AG10803 (cell line): ENCODE measurements at places on chromosomes 12 and 14.

DNA sequence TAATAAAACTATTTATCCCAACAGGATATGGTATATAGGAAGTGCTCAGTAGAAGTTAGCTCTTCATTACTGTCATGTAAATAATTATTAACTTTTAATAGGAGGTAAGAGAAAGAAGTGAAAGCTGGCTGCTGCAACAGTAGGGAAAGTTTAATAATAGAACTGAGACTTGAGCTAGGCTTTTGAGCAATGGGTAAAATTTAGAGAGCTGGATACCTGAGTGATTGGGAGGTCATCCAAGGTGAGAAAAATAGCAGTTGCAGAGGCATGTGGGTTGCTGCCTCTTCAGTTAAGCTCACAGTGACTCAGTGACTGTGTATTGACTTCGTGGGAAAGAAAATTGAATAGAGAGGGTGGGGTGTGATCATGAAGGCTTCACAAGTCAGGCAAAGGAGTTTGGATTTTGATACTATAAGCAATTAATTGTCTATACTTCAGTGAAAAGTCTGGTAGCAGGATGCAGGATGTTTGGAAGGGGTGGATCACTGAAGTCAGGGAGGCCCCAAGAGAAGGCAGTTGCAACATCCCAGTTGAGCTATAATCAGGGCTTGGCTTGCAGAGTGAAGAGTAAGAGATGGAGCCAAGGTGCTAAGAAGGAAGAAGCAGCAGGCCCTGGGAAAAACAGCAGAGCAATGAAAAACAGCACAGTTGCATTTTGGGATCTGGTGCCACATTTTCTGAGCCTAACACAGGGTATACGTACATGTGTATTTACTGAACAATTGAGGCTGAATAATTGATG, 172.0 kb upstream of the FRMD6 start:
- peak; percentile 85 for DNase-seq

GRCh38 chr12:3313066-3313465, 177.9 kb upstream of the PRMT8 start:
- DNase-seq, result peak; percentile 77

DNA sequence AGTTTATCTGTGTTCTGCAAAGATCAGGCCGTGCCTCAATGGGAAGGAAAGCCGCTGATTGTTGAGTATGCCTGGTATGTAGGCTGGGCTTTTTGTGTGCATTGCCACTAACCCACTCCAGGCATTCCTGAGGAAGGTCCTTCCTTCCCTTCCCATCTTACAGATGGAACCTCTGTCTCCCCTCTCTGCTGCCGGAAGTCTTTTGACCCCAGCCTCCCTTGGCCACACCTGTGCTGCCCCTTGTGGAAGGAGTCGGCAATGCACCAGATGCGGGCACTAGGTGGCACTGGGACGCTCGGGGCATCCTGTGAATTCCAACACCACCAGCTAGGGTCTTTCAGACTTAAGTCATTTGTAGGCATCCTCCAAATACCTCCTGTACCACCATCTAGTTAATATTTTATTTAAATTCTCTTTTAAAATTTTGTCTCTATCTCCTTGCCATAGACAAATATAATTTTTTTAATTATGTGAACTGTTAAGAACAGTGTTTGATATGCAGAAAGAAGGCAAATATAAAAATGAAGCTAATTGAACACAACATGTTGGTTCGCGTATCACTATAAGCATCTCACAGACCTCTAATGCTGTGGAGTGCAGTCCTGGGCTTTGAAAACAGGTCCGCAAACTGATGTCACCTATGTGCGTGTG, 99.6 kb downstream of the RIN3 start:
- DNase-seq, result no peak

GRCh38 chr12:32178341-32179010, 71.8 kb downstream of the BICD1 start:
- DNase-seq, result no peak

DNA sequence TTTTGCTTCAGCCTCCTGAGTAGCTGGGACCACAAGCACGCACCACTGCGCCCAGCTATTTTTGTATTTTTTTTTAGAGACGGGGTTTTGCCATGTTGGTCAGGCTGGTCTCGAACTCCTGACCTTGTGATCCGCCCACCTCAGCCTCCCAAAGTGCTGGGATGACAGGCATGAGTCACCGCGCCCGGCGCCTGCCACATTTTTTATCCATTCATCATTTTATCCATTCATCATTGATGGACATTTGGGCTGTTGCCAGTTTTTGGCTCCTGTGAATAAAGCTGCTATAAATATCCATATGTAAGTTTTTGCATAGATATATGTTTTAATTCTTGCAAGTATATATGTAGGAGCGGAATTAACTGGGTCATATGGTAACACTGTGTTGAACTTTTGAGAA, 79.5 kb downstream of the DAAM1 start:
- no peak for DNase-seq

GRCh38 chr12:13288501-13288900, 92.0 kb downstream of the EMP1 start:
- peak; percentile 9 for DNase-seq

- peak; percentile 18 for DNase-seq
These were observed 73.9 kb downstream of the EID3 start for GRCh38 chr12:104377514-104377812.

DNA sequence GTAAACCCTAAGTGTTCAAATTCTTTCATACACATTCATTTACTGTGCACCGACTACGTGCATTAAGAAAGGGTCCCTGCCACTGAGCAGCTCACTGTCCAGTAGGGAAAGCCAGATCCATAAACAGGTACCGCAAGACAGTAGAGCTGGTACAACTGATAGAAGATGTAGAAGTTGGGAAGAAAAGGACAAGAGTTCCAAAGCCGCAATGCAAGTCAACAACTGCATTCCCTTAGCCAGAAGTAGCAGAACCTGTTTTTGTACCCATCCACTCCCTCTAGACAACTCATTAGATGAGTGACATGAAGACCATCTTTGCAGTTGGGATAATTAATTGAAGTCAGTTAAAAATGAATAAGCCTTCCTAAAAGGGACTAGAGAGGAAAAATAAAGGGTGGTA, 1.3 kb downstream of the SENP1 start:
- DNase-seq, result no peak

DNA sequence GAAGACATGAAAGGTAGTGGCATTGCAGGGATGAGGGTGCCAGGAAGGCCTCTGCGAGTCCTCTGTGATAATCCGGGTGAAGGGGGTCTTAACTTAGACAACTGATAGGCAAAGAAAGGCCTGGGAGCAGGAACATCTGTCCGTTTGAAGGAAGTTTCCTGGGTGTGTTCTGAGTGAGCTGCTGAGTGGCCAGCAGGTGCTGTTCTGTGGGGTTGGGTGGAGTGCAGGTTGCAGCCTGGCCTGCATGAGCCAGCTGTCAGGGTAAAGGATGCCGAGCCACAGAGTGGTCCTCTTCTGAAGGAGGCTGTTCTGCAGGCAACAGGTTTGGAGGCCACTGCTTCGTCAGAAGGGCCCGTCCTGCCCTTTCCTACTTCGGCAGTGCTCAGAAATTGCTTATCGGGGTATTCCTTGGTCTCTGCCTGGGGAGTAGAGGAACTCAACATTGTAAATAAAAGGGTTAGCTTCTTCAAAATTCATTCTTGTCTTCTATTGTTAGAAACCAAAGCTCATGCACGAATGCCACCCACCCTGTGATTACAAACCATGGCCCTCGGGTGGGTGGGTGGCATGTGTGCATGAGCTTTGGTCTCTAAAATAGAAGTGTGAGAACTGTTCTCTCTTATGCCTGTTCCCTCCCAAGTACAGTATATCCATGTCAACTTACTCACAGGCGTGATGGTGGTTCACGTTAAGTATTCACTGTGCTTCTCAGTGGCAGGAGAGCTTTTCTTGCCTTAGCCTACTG, 118.9 kb downstream of the CHST11 start:
- DNase-seq, result no peak

- no peak for DNase-seq
These were observed 6.7 kb upstream of the NEK9 start for GRCh38 chr14:75133597-75133996.

GRCh38 chr14:67459336-67459735, 29.2 kb downstream of the TMEM229B start:
- no peak for DNase-seq

- DNase-seq, result peak; percentile 76
These were observed 111.9 kb downstream of the FOXN3 start for GRCh38 chr14:89304972-89305703.

GRCh38 chr12:126157575-126157966, 1092.3 kb downstream of the AACS start:
- DNase-seq, result no peak

DNA sequence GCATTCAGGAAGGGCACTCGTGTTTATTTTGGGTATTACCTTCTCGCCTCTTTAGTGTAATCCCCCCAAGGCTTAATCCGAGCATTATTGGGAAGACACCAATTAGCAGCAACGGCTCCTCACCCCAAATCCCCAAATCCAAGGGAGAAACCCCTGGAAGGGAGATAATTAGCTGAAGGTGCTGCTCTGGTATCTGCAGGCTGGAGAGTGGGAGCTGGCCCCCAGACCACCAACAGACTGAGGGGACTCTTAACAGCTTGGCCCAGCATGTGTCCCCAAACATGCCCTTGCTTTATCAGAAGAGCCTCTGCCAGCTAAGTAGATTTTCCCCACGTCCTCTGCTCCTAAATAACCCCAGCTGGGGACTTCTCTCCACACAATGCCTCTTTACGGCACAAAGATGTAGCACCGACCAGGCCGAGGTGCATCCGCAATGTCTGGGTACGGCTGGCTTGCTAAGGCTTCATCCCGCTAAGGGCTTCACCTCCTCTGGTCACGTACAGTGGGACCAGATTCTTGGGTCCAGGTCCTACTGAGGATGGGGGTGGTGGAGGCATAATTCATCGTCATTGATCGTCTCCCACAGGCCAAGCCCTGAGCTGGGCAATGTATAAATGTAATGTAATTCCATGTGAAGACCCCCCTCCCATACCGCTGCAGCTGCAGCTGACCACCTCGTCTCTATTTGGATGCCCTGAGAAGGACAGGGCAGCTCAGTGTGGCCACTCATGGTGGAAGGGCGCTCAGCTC, 123.7 kb upstream of the GSC start:
- no peak for DNase-seq

DNA sequence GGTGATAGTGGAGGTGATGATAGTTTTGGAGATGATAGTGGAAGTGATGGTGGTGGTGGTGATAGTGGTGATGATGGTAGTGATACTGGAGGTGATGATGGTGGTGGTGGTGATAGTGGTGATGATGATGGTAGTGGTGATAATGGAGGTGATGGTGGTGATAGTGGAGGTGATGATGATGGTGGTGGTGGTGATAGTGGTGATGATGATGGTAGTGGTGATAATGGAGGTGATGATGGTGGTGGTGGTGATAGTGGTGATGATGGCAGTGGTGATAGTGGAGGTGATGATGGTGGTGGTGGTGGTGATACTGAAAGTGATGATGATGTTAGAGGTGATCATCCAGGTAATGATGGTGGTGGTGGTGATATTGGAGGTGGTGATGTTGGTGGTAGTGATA, 570.0 kb upstream of the TMEM132C start:
- DNase-seq, result no peak

DNA sequence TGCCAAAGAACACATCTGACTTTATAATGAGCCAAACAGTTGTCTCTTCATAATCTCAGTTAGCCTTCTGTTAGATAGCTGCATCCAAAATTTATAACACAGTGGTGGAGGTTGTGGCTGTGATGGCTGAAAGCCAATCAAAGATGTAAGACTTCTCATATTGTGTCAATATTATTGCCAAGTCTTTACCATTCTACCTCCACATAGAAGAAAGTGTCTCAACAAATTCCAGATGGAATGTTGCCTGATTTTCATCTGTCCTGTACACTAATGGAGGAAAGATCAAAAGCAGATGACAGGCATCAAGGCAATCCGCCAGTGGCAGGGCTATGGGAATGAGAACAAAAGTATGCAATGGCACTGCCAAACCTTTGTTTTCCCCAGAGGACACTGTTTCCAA, 813.1 kb upstream of the NOVA1 start:
- DNase-seq, result peak; percentile 22

- DNase-seq, result peak; percentile 32
These were observed 9.1 kb downstream of the BORCS5 start for GRCh38 chr12:12365931-12366431.

DNA sequence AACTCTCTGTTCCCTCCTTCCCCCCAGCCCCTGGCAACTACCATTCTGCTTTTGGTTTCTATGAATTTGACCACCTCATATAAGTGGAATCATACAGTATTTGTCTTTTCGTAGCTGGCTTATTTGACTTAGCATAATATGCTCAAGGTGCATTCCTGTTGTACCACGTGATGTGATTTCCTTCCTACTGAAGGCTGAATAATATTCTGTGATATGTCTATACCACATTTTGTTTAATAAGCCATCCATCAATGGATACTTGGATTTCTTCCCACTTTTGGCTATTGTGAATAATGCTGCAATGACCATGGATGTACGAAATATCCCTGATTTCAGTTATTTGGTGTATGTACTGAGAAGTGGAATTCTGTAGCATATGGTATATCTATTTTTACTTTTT, 16.3 kb downstream of the NDUFA9 start:
- no peak for DNase-seq

DNA sequence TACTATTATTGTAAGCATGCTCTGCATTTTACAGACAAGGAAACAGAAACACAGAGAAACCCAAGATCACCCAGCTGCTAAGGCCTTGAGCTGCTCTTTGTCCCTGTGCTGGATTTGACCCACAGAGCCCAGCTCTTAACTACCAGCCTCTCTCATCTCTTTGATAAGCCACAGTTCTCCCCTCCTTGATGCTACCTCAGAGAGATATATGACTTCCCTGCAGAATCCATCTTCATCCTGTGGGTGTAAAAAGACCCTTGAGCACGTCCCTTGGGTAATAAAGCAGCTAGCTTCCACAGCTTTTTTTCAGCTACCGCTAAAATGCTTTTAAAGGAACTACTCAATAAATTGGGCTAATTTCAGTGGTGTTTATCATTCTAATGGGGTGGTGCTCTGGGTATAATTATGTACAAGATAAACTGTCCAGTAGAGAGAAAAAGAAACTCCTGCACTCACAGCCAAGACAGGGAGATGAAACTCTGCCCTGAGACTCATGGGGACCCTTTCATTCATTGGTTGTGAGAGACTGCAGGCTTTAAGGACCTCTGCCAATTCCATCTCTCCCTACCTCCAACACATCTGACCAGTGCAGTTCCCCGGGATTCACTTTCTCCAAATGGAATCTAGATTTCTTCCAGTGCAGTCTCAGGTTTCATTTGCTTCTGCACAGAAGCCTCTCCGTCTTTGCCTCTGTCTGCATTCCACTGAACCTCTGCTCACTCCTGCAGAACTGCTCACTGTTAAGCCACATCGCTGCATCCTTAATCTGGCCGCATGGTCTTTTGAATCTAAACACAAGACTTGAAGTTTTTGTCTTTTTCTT, 24.7 kb upstream of the NTF3 start:
- DNase-seq, result no peak

DNA sequence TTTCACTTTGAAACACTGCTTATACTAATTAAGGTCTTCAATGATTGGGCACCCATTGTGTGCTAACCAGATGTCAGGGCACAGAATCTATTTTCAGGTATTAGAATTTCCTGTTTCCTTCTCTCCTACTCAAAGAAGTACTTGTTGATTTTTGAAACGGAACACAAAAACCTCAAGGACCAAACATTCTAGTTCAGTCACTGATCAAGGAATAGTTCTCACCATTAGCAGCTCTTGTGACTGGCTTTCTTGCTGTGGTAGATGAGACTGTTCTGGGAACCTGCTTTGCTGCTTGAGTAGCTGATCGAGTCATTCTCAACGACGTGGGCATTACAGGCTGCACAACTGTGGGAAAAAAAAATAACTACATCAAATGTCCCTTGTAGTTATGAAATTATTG, 11.0 kb downstream of the DLGAP5 start:
- DNase-seq, result no peak
